DMS153 (cell line): ENCODE measurements at places on chromosomes 1 and 21.
A peak's percentile ranks its signal among the peaks of the same experiment; 100 is the strongest.

GRCh38 chr1:6282577-6283270 is 21.8 kb upstream of the GPR153 start:
- no peak for DNase-seq

- peak; percentile 29 for DNase-seq
Measured at GRCh38 chr1:229170778-229171505, 100.0 kb upstream of the RAB4A start.

GRCh38 chr1:67479146-67479891 is 49.1 kb upstream of the SERBP1 start:
- DNase-seq, result no peak

GRCh38 chr1:242515555-242515954 is 8.9 kb downstream of the PLD5 start:
- no peak for DNase-seq

- no peak for DNase-seq
Measured at GRCh38 chr1:13708380-13708982, 8.5 kb downstream of the PRDM2 start.

- DNase-seq, result no peak
Measured at GRCh38 chr1:61853583-61853982, 111.3 kb downstream of the PATJ start.

- no peak for DNase-seq
Measured at GRCh38 chr1:109814993-109815786, 51.5 kb upstream of the EPS8L3 start.

- DNase-seq, result no peak
Measured at GRCh38 chr1:170558731-170559130, 26.8 kb downstream of the GORAB start.

DNA sequence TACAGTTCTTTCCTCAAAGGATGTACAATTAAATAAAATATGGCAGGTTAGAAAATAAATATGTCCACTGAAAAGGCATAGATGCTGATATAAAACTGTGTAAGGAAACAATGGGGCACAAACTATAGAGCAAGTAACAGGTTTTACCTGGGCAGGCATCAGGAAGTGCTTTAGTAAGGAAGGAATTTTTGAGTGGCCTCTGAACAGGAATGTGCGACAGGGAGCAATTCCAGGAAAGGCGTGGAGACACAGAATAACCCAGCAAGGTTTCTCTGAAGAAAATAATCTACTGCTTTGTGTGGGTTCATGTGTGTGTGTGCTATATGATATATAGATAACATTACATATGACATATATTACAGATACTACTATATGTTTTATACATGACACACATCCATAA is 128.4 kb downstream of the RGS21 start:
- no peak for DNase-seq

- DNase-seq, result no peak
Measured at GRCh38 chr1:185720633-185721272, 13.4 kb upstream of the HMCN1 start.

DNA sequence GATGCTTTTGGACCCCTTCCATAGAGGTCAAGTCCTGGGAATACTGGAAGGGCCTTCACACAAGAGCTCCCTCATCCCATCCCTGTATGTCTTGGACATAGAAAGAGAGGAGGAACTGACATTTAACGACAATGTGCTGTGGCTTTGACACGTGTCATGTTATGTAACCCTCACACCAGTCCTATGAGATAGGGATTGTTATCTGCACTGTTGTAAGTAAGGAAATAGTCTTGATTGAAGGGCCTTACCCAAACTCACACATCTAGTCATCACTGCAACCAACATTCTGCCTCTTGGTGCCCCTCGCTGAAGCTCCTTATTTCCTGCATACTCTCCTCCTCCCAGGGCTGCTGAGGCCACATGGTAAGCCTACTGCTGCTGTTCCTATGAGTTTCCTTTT is 63.7 kb upstream of the ANGPTL1 start:
- DNase-seq, result no peak

DNA sequence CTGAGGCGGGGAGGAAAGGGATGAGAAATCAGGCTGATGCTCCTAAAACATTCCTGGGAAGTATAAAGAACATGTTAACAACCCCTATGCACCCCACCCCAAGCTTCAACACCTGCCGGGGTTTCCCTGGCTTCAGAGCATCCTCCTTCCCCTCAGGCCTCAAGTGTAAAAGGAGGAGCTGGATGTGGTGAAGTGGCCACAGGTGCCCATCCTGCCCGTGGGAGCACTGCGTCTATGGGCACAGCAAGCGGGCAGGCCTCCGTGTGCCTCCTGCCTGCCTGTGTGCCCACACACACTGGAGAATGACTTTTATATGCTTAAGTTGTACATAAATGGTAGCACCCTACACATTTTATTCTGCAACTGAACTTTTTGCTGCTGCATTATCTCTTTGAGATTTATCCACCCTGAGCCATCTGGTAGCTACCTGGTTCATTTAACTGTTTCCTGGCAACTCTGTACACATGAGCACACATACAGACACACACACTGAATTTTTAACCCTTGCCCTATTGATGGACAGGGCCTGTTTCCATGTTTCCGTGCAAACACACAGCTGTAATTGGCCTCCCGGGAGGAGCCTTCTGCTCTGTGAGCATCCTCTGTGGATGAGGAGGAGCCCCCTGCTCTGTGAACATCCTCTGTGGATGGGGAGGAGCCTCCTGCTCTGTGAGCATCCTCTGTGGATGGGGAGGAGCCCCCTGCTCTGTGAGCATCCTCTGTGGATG is 13.4 kb upstream of the FTCD start:
- no peak for DNase-seq

- DNase-seq, result no peak
Measured at GRCh38 chr1:208185801-208186231, 58.4 kb downstream of the PLXNA2 start.

DNA sequence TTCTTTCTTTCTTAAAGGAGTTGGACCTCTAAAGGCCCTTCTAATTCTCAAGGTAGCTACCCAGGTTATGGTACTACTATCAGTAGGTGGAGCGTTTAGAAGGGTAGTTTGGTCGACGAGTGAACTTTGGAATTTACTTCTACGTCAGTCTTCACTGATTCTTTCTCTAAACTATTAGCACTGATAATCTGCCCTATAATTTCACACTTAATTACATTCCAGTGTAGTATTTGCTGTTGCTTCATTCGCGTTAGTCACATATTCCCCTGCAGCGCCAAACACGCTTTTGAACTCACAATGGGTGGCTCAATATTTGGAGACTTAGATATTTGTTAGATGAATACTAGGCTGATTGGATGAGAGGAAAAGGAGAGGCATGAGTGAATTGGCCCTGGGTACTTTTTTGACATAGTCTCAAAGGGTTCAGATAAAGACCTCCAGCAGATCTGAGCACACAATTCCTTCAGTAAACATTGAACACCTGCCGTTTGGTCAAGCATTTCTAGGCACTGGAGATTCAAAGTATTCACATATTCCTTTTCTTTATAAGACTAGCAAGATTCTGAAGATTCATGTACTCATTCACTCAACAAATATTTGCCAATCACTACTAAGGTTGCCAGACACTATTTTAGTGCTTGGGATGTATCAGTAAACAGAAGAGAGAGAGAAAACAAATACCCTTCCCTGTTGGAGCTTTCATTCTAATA is 929 bp upstream of the FOXJ3 start:
- DNase-seq, result peak; percentile 88

GRCh38 chr1:37844536-37844935 is 14.9 kb downstream of the MTF1 start:
- no peak for DNase-seq

- DNase-seq, result no peak
Measured at GRCh38 chr21:29052224-29052623, 21.2 kb downstream of the CCT8 start.

GRCh38 chr1:22976461-22977243 is 4.0 kb upstream of the LACTBL1 start:
- DNase-seq, result peak; percentile 64

GRCh38 chr21:44737706-44738354 is 26.5 kb upstream of the TSPEAR start:
- DNase-seq, result no peak

GRCh38 chr1:23673086-23673813 is 18.4 kb upstream of the RPL11 start:
- DNase-seq, result no peak
